Activated CD8-positive, alpha-beta memory T cell treated with anti-CD3 and anti-CD28 coated beads for 1 hour (primary cell): ENCODE measurements at places on chromosomes 7 and 10.

DNA sequence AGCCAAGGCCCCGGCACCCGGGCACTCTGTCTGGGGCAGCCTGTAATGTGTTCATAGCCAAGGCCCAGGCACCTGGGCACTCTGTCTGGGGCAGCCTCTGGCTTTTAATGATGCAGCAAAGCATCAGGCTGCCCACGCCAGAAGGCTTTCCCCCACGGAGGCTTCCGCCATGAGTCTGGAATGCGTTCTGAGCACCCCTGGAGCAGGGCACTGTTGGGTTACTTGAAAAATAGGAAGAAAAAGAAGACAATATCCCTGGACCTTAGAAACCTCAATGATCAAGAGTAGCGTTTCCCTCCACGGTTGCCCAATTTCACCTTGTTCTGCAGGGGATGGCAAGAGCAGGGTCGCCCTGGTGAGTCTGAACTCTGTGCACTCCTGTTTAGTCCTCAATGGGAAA, 565.0 kb downstream of the PTPRN2 start:
- DNase-seq: no peak

DNA sequence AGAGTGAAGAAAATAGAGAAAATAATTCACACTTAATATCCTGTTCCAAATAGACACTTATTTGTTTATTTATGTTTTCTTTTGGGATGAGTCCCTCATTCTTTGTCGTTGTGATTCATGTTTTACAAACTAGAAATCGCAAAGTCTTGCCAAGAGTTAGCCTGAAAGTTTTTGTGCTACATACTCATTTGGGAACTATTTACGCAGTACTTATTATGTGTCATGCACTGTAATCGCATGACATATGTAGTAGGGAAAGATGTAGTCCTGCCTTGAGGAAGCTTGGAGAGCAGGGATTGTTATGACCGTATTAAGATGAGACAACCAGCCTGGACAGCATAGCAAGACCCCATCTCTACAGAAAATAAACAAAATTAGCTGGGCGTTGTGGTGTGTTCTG, 189.3 kb downstream of the ABCA13 start:
- DNase-seq: no peak

- no peak for DNase-seq
These were observed 76.9 kb upstream of the STEAP1B start for GRCh38 chr7:22576612-22577469.

- DNase-seq: no peak
These were observed 12.8 kb upstream of the MBL2 start for GRCh38 chr10:52785418-52785817.

DNA sequence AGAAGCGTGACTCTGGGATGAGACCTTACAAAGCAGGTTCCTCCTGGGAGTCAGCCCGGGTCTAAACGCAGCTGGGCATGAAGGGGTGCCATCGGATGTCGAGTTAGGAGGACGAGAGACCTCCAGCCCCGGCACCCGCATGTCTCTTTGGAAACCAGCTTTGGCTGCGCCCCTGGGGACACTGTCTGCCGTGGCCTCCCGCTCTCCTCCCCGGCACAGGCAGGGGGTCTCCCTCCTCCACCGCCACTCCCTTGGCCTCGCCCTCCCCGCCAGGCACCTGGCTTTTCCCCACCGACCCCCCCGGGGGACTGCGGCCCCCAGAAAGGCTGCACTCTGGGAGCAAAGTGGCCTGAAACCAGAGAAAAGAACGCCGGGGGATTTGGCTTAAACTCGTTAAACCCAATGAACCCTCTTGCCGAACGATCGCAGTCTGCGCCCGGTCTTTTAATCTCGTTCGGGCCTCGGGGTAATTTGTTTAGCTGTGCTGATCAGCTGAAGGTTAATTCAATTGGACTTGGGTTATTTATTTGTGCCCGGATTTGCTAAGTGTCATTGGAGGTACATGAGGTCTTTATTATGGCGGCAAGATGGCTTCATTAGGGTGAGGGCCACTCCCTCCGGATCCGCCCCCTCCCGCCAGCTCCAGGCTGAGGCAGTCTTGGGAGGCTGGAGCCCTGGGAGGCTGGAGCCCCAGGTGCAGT, 16.4 kb upstream of the PSMG3 start:
- no peak for DNase-seq

DNA sequence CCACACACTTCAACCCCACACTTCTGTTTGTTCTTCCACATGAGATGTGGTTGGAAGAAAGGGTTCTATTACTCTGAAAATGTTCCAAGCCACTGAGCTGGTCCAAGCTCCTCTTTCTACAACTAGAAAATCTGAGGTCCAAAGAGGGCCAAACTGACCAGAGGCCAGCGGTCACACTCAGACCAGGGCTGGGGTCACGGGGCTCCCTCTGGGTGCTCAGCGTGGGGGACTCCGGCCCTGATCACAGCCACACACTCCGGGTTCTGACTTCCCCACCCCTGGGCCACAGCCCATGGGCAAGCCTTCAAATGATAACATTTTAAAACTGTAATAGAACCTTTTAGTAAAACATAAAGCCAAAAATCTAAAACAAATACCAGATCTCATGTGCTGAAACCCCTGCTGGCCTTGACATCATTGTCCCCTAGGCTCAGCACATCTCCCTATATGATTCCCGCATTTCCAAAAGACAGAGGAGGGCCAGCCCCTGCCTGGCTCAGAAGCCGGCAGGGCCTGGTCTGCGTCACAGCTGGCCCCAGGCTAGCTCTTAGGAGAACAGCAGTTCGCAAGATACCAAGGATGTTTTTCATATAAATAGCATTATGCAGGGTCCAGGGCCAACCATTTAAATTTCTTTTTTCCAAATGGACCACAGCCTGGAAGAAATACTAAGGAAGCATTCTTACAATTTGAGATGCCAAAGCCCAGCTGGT, 3.3 kb downstream of the CRYGN start:
- no peak for DNase-seq

DNA sequence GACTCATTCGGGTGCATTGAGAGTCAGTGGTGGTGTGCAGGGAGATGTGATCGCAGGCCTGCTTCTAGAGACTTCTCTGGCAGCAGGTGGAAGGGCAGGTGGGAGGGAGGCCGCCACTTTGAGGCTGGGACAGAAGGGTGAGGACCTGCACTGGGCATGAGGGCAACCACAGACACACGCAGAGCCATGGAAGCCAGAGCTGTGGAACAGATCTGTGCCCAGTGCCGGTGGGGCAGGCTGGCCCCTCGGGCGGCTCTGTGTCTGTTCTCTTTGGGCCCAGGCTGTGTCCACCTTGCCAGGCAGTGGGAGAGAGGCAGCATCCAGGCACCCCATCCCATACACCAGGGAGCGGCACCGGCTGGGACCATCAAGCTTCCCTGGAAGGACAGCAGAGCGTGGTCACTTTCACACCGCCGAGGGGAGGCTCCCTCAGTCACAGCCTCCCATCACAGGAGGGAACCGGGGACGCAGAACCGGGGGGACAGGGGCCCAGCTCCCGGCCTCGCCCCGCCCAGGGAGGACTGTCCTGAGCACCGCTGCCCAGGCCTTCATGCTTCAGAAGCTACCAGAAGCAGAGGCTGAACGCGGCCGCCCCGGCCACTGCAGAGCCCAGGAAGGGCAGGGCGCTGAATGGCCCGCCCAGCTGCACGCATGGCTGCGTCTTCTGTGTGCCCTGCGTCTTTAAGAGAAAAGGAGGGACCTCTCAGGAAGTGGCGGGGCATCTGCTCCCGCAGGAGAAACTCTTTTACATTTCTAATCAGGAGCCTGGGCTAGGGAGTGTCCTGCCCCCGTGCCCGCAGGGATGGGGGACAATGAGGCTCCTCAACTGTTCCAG, 32.1 kb downstream of the EN2 start:
- DNase-seq: no peak

DNA sequence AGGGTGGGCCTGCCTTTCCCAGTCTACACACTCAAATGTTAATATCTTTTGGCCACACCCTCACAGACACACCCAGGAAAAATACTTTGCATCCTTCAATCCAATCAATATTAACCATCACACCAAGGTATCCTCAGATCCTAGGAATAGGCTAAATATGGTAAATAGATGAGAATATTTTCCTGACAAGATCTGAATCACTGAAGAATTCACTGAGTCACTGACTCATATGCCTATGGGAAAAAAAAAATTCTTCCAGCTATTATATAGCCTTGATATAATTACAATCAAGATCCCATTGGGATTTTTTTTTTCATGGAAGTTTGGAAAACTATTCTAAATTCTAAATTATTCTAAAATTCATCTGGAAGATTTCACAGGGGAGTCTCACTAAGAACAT, 65.8 kb downstream of the INHBA start:
- no peak for DNase-seq

GRCh38 chr7:52540041-52540440, 495.4 kb upstream of the POM121L12 start:
- no peak for DNase-seq

GRCh38 chr7:77330169-77330882, 85.8 kb downstream of the GSAP start:
- DNase-seq: no peak

- DNase-seq: no peak
These were observed 102.7 kb downstream of the CUBN start for GRCh38 chr10:17026686-17027485.

DNA sequence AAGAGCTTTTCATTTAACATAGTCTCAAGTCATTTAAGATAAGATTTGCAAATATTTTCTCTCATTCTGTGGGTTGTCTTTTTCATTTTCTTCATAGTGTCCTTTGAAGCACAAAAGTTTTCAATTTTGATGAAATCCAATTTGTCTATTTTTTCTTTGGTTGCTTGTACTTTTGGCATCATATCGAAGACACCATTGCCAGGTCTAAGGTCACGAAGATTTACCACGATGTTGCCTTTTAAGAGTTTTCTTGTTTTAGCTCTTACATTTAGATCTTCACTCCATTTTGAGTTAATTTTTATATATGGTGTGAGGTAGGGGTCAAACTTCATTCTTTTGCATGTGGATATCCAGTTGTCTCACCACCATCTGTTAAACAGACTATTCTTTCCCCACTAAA, 34.7 kb downstream of the TMEM270 start:
- no peak for DNase-seq

GRCh38 chr7:149692557-149692982, 80.8 kb downstream of the ZNF467 start:
- no peak for DNase-seq

DNA sequence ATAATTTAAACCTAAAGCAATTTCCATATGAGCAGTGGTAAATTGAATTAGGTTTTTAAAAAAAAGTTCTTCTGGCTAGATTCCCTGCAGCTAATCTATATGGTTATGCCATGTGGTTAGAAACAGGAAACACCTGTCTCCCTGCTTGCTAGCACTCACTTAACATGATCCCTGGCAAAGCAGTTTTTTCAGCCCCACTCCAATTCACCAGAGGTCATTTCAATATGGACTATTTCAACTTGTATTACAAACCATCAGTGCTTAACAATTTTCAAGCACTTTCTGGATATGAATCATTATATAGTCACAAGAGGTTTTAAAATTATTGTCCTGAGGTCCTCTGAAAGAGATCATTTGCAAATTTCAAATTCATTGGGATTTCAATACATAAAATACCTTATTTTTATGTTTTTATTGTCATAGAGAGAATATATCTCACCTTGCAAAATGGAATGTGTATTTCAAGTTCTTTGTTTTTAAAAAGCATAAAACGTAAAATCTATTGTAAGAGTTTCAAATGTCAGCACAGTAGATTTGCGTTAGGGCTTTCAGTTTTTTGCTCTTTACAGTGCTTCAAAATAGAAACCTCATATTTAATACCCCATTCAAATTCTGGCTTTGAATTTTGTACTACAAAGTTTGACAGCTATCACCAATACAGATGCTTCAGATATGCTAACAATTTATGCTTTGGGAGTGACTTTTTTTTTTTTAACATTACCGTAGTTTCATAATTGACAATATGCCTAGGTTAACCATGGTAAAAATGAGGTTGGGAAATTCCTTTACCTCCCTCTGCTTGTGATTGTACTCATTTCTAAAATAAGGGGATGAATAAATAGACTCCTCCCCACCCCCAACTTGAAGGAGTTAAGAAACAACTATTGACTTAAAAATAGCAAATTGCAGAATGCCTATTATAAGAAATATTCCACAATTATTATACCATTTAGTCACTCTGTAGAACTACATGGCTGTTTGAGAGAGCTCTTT, 117.5 kb upstream of the HGF start:
- no peak for DNase-seq

GRCh38 chr7:40400525-40400924, 265.7 kb downstream of the SUGCT start:
- no peak for DNase-seq

DNA sequence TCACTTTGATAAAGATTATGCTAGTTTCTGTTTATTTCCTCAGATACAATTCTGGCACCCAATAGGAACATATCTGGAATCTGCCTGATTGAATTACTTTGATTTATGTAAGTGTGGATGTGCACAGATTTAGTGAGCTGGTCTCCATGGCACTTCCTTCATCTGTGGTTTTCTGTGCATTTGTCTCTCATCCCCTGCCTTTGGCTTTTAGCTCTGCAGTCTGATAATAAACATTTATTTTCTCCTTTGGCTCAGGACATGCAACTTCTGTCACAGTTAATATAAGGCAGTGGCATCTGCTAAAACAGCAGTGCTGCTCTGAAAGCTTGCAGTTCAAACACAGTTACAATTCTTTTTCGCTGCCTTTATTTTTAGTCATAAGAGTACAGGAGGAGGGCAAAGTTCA, 273.7 kb upstream of the CHRM2 start:
- no peak for DNase-seq

DNA sequence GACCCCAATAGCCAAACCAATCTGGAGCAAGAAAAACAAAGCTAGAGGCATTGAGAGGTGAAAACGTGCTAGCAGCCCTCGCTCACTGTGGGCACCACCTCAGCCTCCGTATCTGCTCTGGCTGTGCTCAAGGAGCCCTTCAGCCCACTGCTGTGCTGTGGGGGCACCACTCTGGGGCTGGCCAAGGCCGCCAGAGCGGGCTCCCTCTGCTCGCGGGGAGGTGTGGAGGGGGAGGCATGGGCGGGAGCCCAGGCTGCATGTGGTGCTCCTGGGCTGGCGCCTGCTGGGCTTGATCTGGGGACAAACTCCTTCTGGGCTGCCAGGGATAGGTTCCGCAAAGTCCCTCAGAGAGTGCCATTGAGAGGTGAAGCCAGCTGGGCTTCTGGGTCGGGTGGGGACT, 1002.0 kb downstream of the GATA3 start:
- no peak for DNase-seq

- DNase-seq: no peak
These were observed 9.0 kb upstream of the TACR2 start for GRCh38 chr10:69425511-69426298.

DNA sequence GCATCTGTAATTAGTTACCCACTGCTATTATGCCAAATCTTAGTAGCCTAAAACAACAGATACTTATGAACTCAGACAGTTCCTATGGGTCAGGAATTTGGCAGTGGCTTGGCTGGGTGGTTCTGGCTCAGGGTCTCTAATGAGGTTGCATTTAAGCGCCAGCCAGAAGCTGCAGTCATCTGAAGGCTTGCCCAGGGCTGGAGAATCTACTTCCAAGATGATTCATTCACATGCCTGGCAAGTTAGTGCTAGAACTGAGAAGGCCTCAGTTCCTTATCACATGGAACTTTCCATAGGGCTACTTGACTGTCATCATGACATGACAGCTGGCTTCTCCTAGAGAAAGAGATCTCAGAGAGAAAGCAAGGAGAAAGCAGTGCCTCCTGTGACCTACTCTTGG, 121.3 kb downstream of the AVL9 start:
- DNase-seq: no peak
